ENCODE measurements at places on chromosomes 11 and 22.

GRCh38 chr22:20405291-20405930, 11.5 kb downstream of the ZNF74 start:
- DNase-seq: no peak

GRCh38 chr11:12079726-12080556, 30.4 kb upstream of the MICAL2 start:
- no peak for DNase-seq

DNA sequence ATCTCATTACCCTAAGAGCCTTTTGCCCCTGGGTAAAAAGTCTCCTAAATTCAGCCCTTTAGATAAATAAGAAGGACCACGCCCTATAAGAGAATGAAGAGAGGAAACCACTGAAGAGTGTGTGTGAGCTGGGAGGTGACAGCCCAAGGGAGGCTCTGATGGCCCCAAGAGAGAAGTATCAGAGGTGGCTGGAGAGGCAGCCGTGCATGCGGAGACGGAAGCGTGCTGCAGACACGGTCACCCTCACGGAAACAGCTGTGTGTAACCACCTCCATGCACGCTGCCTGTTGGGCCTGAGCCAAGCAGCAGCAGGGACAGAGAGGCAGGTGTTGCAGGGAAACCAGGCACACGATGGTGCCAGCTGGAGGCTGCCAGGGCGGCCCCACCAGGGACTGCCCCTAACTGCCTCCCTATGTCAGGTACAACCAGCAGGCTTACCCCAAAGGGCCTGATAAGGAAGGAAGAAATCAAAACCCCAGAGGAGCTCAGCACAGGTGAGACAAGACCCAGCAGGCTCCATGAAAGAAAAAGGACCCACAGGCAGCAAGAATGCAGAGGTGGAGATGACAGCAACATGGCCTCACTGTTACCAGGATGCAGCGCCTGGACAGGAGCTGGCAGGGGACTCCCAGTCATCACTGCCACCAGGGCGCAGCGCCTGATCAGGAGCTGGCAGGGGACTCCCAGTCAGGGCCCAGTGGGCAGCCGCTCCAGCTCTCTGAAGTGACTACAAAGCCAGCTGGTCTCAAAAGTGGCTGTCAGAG, 7.8 kb downstream of the LARGE2 start:
- DNase-seq: no peak

GRCh38 chr11:27658535-27659236, 41.6 kb downstream of the BDNF start:
- DNase-seq: no peak

DNA sequence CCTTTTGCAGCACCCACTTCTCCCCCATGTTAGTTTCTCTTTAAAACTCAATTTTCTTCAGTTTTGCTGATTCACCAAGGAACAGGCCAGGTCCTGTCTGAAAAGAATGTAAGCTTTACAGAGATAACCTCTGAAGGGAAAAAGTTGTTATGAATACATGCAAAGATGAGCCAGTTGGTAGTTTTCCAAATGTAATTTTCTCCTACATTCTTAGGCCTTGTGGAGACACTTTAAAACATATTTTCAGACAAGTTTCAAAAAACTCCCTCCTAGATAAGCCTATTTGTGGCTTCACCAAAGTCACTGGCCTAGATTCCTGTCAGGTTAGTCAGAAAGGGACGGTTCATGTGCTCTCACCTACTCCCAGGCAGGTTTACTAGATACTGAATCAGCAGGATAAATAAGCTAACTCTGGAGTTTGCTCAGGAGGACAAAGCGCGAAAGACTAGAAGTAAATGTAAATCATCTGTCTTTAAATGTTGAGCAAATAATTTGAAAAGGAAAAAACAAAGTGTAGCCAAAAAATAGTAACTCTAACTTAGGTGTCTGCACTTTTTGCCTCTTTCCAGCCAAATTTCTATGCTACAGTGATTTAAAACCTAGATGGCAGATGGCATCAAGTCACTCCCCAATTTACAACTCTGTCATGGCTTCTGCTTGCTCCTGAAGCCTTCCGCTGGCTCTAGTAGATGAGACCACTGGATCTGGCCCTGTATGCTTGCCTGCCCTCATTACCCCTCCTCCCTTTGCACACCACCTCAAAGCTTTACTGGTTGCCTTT, 4.9 kb upstream of the ATP6V1E1 start:
- no peak for DNase-seq

DNA sequence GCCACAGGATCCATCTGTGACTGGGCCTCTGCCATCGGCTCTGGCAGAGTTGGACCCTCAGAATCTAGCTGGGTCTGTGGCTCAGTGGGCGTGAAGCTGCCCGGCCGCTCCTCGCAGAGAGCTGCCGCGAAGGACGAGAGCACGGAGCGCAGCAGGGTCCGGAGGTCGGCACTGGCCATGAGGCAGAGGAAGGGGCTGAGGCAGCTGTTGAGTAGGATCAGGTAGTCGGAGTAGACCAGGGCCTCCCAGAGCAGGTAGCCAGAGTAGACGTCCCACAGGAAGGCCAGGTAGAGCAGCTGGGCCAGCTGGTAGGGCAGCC, 912 bp downstream of the GPR152 start:
- no peak for DNase-seq

DNA sequence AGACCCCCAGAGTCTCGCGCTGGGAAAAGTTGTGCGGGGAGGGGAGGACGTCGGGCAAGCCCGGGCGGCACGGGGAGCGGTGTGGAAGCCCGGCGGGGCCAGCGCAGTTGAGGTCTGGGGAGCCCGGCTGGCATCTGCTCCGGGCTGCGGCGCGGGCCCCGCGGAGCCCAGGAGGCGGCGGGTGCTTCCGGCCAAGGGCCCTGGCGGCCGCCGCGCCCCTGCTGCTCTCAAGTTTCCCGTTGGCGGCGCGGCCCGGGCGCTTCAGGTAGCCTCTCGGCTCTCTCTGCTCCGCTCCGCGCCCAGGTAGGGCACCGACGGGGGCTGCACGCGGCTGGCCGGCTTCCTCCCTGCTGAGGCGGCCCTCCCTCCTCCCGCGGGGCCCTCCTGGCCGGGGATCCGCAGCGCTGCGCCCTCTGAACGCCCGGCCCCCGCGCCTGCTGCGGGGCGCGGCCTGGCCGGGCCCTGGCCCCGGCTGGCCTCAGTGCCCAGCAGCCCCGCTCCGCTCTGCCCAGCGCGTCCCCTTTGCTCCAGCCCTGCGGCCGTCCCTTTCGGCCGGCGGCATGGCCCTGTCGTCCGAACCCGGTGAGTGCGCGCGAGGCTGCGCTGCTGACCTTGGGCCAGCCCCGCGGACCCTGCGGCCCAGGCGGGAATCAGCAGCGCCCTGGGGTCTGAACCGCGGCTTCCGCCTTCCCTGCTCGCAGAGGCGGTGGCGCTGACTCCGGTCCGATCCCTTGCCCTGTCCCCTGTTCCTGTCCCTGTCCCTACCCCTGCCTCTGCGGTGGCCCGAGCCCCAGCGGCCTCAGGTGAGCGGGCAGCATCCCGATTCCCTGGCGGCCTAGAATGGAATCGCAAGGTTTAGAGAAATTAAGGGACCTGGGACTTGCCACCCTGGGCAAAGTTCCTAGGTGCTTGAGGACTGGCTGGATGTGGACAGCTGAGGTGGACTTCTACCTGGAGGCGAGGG, 4.3 kb upstream of the AMPD3 start:
- DNase-seq: no peak

Data from DND-41 (cell line).